Activated CD8-positive, alpha-beta memory T cell treated with anti-CD3 and anti-CD28 coated beads for 4 hours (primary cell): ENCODE measurements at places on chromosomes 12 and 14.

GRCh38 chr12:1583421-1584078 lies 10.8 kb downstream of the FBXL14 start:
- DNase-seq: peak; percentile 48

DNA sequence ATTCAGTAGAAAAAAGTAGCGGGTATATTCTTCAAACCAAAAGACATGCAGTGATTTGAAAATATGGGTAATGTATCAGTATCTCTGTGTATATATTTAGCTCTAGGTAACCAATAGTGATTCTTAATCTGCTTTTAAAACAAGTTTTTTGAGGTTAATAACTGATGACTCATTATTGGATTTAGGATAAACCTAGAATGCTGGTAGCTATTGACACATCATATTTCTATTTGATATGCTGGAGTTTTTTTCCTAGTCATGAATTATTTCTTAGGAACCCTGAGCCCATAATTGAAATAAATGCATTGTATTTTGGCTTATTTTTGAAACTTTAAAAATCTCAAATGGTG lies 15.5 kb downstream of the ARF6 start:
- DNase-seq: no peak

GRCh38 chr12:110501399-110501751 lies 536 bp downstream of the VPS29 start:
- no peak for DNase-seq

DNA sequence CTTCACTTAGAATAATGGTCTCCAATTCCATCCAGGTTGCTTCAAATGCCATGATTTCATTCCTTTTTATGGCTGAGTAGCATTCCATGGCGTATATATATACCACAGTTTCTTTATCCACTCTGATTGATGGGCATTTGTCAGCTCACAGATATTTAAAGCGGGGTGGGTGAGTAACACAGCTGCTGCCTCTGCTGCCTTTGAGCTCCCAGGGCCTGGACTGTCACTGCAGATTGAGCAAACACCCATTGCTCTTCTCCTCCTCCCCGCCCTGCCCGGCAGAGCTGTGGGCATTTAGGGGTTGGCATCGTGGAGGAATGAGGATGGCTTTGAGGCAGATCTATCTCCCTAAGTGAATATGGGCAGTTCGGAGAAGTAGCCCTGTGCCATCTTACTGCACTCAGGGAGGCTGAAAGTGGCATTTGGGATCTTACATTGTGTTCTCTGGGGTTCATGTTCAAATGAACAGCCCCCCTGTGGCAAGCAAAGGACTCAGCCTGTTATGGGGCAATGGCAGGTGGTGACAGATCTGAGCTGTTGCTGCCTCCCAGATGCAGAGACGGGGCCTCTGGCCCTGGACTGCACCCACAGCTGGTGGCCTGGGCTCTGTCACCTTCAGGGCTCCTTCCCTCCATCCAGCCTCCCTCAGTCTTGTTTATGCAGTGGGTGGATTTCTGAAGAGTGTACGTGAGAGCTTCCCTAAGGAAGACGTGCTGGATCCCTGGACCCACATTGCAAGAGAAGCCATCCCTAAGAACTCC lies 4.9 kb downstream of the RFLNA start:
- DNase-seq: no peak

DNA sequence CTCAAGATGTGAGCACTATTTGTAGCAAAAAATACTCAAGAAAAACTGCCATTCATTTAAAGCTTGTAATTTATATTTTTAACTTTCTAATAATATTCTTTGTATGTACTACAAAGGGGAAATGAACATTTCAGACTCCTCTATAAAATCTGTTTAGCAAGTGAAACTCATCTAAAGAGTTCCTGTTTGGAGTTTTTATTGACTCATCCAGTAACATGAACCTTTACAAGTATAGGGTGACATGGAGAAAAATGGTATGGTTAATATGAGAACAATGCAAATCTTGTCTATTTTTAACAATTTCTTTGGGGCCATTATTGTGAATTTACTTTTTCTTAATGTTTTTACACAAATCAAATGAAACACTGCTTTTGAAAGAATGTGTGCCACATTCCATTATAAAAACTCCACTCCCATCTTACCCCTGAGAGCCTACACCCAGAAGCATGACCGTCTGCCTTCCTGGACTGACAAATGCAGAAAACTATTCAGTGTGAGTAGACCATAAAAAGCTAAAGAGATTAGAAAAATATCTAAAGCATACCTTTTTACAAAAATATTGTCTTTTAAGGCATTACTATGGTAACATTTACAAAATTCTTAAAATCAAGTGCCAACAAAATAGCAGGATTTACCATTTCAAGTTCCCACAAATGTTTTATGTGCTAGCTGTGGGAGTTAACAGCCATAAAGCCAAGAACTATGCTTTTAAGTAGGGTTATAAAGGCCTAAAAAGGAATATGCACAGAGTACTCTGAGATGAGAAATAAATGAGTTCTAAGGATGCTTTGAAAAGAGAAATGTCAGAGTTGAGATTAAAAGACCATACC lies 144.0 kb downstream of the ADAMTS20 start:
- no peak for DNase-seq

DNA sequence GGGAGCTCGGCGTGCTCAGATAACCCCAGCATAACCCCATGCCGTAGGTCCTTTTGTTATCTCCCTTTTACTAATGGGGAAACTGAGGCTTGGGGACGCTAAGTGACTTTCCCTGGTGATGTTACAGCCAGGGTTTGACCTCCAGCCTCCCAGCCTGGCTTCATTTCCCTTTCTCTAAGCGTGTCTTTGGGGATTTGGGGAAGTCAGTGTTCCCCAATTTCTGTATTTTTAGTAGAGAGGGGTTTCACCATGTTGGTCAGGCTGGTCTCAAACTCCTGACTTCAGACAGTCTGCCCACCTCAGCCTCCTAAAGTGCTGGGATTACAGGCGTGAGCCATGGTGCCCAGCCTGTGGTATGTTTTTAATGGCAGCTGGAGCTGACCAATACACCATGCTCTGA lies 85.4 kb downstream of the PHETA1 start:
- DNase-seq: no peak

- no peak for DNase-seq
Observed at GRCh38 chr14:102809870-102810269, 32.6 kb downstream of the TRAF3 start.

- no peak for DNase-seq
Observed at GRCh38 chr12:111393700-111394300, 11.9 kb upstream of the SH2B3 start.

GRCh38 chr12:64739778-64740177 lies 19.4 kb downstream of the GNS start:
- no peak for DNase-seq
